Pulmonary artery endothelial cell (primary cell): ENCODE measurements at places on chromosomes 12 and 14. TPM values are rescaled to one million over a fixed set of nuclear protein-coding genes. Genes with fewer than 3 reads are reported as not detected.

DNA sequence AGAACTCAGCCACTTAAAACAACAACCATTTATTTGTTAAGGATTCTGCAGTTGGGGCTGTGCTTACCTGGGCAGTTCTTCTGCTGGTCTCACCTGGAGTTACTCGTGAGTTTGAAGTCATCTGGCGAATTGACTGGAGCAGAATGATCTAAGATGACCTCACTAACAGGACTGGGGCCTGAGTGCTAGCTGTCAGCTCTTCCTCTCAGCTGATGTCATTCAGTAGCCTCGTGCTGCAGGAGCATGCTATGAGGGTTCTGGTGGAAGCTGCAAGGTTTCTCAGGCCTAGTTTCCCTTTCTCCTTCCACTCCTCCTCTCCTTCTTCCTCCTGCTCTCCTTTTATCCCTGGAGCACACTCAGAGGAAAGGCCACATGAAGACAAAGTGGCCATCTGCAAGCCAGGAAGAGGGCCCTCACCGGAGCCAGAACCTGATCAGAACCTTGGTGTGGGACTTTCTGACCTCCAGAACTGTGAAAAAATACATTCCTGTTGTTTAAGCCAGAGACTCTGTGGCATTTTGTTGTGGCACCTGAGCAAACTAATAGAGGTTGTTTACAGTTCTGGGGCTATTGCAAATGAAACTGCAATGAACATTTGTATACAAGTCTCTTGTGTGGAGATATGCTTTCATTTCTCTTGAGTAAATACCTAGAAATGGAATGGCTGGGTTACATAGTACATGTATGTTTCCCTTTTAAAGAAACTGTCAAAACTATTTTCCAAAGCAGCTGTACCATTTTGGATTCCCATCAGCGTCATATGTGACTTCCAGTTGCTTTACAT is 21.9 kb upstream of the MAP3K9 start:
- no peak for DNase-seq

DNA sequence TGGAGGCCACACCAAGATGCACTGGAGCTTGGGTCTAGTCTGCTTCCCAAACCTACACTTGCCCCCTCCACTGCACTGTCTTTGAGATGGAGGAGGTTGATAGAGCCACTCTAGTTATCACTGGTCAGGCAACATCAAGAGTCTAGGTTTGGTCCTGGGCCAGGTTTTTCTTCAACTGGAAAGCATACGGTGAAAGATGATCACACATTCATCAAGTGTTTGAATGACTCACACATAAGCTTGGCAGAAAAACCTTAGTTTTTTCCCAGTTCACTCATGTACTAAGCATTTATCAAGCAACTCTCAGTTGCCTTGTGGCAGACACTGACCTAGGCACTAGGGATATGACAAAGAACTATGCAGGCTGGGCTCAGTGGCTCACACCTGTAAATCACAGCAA is 84.5 kb downstream of the PLEKHG3 start:
- no peak for DNase-seq

GRCh38 chr12:107254258-107254856 is 161.0 kb upstream of the CRY1 start:
- DNase-seq: no peak

DNA sequence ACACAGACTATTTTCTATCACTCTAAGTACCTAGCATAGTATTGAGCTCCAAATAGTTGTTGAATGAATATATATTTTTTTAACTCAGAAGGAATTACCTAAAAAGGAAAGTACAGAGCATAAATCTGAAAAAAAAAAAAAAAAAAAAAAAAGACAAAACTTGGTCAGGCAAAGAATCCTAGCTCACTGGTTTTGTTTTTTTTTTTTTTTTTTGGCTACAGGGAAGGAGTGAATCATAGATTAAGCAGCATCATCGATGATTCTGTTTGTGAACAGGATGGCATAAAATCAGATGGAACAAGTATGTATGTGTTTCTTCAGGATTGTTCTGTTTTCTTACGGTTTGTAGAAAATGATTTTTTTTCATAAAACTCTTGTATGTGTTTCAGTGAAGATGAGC is 66.1 kb upstream of the BCAT1 start:
- DNase-seq: no peak

- no peak for DNase-seq
Observed at GRCh38 chr12:5581019-5581418, 149.1 kb downstream of the NTF3 start.

DNA sequence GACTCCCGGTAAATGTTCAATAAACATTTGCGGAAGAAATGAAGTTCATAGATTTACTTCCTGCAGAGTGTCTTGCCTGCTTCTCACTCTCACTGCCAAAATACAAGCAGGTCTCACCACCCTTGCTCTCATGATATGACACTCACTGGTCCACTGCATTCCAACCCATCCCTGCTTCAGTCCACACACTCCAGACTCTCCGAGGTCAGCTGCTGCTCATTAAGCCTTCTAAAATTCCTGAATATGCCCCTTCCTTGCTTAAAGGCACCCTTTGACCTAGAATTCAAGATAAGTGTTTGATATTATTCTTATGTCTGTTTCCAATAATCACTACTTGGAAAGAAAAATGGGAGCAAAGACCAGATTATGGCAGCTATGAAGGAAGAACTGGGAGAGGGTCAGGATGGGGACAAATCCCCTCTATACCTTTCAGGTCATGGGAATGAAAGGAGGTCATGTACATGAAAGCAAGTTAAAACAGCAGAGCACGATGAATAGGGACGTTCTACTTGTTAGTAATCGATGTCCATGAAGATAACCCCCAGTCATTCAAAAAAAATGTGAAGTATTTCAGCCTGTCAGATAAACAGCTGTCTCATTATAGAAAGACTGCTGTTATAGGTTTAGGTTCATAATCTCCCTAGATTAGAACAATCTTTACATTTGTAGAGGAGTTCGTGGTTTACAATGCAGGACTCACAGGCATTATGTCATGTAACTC is 10.5 kb upstream of the NID2 start:
- no peak for DNase-seq

GRCh38 chr14:56026506-56026905 is 91.7 kb upstream of the PELI2 start:
- DNase-seq: no peak

DNA sequence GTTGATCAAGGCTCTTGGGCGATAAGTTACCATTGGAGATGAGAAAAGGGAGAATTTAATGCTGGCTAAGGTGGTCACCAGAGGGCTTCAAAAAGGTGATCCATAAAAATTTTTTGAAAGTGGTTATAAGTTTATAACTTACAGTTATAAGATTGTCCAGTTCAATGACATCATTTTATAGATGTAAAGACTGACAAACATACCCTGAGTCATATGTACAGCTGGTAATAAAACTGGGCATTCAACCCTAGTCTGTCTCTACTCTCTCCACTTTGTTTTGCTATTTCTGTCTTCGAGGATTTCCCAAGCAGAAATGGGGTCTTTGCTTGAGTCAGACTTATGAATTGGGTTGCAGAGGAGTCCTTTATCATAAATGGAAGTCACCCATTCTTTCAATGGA is 454.0 kb downstream of the SOX5 start:
- no peak for DNase-seq

DNA sequence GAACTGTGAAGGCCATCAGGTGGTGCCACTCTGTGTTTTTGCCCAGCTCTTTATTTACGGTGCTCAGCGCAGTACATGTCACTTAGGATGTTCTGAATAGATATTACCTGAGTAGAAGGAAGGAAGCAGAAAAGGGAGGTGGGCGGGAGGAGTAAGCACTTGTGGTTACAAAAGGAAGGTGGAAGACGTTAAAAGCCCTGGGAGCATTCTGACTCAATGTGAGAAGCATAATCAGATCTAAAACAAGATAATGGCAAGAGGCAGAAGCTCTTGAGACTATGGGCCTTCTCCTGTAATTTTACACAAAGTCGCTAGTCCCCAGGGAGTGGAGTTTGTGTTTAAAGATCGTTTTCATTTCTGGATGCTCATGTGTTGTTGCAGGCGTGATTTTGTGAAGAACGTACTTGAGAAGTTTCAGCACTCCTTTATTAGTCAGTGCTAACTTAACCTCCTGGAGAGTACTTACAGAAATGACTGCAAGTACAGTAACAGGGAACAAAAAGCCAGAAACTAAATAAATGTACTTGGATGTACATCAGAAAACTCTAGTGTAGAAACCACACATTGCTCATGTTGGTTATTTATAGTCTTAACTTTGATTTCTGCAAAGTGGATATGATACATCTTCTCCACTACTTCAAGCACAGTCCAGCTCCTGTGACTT is 1523.5 kb downstream of the AACS start:
- DNase-seq: no peak

DNA sequence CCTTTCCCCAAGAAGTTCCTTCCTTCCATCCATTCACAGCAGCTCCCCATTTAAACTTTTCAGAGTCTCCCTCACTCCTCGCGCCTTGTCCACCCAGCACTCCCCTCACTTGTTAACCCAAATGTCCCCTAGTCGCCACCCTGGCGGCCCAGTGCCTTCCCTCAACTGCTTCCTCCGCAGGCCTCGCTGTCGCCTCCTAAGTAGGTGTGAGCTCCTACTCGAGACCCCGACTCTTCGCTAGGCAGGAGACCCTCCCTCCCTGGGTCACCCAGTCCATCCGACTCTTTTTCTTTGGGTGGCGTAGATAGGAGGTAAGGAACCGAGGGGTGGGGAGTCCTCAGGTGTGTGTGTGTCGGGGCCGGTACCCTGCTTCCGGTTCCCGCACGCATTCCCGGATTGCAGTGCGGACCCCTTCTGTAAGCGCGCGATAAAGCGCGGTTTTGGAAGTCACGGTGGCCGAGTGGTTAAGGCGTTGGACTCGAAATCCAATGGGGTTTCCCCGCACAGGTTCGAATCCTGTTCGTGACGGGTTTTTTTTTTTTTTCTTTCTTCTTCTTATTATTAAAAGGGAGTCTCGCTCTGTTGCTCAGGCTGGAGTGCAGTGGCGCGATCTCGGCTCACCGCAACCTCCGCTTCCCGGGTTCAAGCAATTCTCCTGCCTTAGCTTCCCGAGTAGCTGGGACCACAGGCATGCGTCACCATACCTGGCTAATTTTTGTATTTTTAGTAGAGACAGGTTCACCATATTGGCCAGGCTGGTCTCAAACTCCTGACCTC is 823 bp upstream of the SMARCC2 start:
- peak; percentile 43 for DNase-seq

GRCh38 chr12:30191696-30192455 is 408.1 kb upstream of the TMTC1 start:
- no peak for DNase-seq

GRCh38 chr12:116870306-116870705 is 10.9 kb downstream of the HRK start:
- no peak for DNase-seq

DNA sequence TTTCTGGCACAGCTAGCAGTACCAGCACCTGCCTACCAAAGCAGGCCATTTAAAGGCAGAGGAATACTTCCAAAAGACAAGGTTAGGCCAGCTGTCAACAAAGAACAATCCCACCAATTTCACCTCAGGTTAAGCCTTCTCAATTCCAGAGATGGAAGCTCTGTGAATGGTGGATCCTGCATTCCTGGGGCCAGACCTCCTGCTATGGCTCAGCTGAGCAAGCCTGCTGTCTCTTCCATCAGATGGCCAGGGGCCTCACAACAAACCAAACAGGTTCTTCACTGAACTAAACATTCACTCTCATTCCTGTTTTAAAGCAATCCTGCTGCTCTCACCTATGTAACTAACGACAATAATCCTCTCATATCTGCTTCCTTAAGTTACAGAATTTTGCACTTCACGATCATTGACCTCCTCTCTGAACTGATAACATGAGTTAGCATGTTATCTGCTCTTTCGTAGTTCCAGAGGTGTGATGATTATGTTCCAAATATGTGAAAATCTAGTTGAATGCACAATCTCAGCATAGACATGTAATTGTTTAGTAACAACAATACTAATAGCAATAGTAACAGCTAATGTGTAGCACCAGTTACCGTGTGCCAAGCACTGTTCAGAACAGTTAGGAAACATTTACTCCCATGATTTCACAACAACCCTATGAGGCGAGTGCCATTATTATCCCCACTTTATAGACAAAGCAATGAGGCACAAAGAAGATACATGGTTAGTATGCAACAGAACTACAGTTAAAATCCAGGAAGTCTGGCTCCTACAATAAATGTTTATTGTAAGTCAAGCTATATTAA is 73.2 kb downstream of the SLC2A13 start:
- DNase-seq: no peak

DNA sequence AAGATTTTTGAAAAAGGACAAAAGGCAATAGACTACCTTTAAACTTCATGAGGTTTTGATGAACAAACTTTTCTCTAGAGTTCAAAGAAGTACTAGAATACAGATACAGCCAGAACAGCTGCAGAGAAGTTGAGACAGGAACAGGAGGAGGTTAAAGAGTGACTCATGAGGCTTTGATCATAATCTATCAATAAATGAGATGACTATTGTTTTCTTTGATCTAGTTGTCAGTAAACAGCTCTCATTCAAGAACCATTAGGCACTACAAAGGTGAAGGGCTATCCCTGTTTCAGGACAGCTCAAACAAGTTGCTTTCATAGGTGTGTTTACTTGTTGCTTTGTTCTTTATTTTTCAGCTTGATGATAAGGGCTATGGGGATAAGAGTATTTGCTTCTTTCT is 2.4 kb downstream of the WASHC3 start:
- DNase-seq: no peak

DNA sequence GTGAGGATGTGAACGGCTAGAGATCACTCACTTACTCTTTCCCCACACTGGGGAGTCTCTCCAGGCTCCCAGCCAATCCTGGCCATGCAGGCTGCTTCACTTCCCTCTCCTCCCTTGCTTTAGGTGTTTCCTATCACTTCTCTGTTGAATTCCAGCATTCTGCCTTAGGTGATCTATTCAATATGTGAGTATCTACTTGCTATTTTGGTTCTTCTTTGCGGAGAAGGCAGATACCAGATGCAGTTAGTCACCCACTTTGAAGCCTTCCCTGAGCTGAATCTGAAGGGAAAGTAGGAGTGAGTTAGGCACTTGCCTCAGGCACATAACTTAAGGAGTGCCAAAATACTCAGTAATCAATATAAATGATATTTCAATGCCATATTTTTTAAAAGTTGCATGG is 36.0 kb upstream of the FAR2 start:
- no peak for DNase-seq

- no peak for DNase-seq
Observed at GRCh38 chr14:70020352-70021170, 141.3 kb downstream of the SMOC1 start.

- DNase-seq: no peak
Observed at GRCh38 chr14:54102051-54102456, 145.4 kb upstream of the BMP4 start.

Gene SYNE3
- total RNA-seq: 11.5 and 15.5 TPM in 2 replicates

Gene FGF6
- total RNA-seq: not detected in 2 replicates

Gene MDGA2
- total RNA-seq: 0.18 TPM in 1 of 2 replicates, not detected in the other

Gene AMDHD1
- under 0.01 and 0.07 TPM in 2 replicates for total RNA-seq

Gene MSRB3
- 42.1 and 42.4 TPM in 2 replicates for total RNA-seq

Gene CFAP251
- total RNA-seq: 1.7 and 5.5 TPM in 2 replicates

Gene SLC25A21
- 1.2 and 2.2 TPM in 2 replicates for total RNA-seq

Gene LUM
- total RNA-seq: 0.07 and 0.46 TPM in 2 replicates

Gene SOAT2
- total RNA-seq: not detected in 2 replicates

Gene CLEC1A
- 3.6 and 16.0 TPM in 2 replicates for total RNA-seq
